ENCODE measurements at places on chromosomes 11 and 22. TPM values are rescaled to one million over a fixed set of nuclear protein-coding genes. Genes with fewer than 3 reads are reported as not detected.

- DNase-seq = no peak
Observed at GRCh38 chr22:28821452-28821851, 21.1 kb upstream of the XBP1 start.

DNA sequence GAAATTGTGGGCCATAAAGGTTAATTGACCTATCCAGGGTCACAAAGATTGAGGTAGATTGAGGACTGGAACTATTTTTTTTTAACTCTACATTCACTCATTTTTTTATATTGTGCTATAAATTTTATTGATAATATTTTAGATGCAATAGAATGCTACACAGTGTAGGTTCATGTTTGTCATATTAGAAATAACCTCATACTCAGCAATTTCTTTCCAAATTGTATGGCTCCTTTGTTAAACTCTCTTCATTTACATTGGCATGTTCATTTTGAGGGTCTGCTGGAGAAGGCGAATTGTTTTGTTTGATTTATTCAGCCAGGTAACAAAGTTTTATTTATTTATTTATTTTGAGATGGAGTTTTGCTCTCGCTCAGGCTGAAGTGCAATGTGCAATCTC lies 44.6 kb downstream of the UVRAG start:
- DNase-seq = no peak

DNA sequence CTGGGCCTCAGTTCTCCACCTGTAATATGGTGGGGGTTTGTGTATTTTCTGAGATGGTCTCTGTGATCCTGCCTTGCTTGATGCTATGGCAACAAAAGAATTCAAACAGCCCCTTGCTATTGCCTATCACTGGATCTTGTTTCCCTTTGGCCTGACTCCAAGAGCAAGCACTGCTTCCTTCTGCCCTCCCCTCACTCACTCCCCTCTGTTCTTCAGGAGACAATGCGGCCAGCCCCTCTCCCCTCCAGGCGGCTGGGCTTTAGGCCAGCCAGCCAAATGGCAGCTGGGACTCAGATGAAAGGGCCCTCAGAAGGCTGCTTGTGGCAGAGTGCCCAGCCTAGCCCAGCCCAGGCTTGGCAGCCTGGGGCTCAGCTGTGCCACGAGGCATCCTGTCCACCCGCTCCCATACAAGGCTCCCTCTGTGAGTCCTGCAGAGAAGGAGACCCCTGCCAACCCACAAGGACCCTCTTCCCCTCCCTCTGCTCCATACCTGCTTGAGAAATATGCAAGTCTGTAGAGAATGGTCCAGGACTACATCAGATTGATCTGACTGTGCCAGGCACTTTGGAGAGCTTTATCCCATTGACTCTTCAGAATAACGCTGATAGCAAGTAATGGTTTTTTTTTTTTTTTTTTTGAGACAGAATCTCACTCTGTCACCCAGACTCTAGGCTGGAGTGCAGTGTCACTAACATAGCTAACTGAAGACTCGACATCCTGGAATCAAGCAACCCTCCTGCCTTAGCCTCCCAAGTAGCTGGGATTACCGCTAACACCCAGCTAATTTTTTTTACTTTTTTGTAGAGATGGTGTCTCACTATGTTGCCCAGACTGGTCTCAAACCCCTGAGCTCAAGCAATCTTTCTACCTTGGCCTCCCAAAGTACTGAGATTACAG lies 7.6 kb upstream of the KCTD14 start:
- no peak for DNase-seq

The HBG2 gene
- total RNA-seq = not detected

DNA sequence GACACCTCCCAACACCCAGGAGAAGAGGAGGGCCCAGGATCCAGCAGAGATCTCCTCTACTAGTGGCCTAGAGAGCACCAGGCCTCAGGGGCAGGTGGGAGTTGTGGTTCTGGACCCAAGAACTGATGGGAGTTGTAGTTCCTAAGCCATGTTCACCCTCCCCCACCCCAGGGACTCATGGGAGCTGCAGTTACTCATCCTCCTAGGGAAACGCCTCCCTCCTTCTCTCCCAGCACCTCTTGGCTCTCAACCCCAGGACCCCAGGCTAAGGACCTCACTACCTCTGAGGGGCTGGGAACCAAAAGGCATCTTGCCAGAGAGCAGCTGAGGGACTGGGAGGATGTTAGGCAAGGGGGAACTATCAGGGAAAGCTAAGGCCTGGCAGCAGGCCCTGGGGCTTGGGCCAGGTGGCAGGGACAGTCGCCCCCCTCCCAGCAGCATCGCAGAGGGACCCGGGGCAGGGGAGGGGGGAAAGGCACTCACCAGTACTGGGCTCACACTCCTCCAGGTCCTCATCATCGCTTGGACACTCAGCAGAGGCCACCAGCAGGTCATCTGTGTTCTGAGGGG lies 28.9 kb downstream of the SLC22A12 start:
- DNase-seq = no peak

DNA sequence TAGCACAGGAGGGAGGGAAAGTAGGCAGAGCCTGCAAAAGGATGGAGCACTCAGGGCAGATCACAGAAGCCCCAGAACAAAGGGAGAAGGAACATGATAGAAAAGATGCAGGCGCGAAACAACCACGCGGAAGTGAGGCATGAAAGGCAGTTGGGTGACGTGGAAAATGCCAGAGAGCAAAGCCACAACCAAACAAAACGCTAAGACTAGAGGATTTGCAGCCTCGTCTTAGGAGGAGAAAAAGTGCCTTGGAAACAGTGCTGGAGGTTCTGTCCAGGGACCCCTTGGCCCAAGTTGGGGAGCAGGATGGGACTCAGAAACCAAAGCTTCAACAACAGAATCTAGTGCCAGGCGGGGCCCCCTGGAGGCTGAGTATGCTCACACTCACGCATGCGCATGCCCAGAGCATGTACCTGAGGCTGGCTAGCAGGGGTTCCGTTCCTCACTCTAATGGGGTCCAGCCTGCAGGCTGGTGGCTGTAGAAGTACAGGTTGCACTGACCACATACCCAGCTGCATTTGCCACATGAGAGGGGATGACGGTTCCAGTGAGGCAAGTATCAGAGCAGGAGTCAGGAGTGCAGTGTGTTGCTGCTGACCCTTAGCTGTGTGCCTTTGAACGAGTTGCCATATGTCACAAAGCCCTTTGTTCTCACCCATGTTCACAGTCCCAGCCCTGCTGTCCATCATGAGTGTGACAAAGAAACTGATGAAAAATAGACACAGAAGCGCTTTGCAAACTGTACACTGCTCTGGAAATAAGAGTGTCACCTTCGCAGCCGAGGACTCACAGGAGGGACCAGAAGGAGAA lies 568.6 kb upstream of the CADM1 start:
- no peak for DNase-seq

DNA sequence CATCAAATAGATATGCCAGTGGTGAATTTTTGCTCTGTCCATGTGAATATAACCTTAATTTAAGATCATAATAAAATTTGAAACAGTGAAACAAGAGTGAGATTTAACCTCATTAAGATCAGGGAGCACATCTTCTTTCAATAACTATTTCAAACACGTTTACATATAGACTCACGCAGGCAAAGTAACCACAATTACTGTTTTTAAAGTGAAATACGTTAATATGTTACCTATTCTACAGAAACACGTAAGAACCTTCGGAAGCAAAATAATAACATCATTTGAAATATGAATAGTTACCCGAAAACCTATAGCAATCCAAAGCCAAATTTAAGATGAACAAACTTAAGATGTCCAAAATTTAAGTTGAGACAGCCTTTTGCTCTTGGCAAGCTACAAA lies 136.2 kb upstream of the ZC3H12C start:
- no peak for DNase-seq

The C22orf23 gene
- total RNA-seq = not detected

DNA sequence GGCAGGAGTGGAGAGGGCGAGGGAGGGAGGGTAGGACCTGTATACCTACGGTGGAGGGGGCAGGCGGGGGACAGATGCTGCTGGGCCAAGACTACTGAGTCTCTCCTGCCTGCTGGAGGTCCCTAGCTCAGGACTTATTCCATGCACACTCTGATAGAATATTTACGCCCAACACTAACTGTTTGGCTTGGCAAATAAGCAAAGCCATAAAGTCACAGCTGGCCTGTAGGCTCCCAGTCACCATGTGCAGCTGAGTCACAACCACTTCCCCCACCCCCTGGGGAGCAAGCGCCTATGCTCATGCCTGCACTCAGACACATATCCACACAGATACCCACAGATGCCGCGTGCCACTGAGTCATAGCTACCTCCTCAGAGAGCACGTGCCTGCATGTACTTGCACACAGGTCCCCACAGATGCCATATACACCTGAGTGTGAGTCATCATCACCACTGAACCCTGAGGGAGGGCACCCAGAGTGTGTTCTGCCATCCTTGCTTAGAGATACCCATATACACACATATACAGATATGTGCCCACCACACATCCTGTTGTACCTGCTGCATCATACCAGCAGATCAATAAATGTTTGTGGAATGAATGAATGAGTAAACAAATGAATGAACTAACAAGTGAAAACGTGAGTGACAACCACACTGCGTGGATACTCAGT lies 95.8 kb downstream of the SWAP70 start:
- DNase-seq = no peak

Measured in vagina (tissue), 2 donors.